ENCODE measurements at places on chromosomes 2 and 18.

DNA sequence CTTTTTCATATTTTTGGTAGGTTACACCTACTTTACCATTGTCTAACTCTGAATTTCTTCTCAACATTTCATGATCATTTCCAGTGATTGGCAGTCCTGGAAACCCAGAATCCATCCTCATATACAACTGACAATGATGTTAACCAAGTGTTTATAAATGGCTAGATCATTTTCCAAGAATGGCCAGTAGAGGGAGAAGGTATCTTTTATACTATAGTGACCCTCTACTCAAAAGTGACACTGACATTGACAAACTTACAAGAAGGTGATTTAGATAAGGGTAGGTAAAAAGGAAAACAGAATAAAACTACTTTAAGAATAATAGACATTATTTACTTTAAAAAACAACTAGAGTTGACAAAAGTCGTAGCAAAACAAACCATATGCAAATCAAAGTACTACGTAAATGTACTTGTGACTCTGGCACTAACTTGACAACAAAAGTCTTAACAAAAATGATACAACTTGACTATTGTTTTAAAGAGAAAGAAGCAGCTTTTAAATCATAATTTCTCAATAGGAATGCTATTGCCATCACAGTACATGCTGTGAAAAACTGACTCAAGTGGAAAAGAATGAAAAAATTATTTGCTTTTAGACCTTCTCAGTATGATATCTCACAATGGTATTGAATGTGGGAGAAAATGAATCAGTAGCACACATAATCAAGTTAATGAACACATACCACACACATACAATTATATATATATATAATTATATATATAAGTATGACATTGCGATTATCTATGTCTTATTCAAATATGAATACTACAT lies 76.6 kb upstream of the GRB14 start:
- no peak for DNase-seq

DNA sequence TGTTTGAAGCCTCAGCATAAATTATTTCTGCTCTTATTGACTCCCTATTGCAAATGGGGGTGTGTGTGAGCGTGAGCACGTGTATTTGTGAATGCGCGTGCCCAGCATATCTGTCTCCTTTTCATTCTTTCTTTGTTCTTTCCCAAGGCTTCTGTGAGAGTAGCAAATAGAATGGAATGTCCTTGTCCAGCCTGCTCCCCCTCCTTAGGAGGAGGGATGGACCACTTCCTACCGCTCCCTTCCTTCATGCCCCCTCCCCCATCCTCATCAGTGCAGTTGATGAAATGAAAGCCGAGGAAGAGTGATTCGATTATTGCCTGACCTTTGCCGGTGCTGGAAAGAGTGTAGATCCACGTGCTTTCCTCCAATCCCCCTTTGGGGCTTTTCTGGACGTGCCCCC lies 102.0 kb downstream of the CPO start:
- DNase-seq = no peak

DNA sequence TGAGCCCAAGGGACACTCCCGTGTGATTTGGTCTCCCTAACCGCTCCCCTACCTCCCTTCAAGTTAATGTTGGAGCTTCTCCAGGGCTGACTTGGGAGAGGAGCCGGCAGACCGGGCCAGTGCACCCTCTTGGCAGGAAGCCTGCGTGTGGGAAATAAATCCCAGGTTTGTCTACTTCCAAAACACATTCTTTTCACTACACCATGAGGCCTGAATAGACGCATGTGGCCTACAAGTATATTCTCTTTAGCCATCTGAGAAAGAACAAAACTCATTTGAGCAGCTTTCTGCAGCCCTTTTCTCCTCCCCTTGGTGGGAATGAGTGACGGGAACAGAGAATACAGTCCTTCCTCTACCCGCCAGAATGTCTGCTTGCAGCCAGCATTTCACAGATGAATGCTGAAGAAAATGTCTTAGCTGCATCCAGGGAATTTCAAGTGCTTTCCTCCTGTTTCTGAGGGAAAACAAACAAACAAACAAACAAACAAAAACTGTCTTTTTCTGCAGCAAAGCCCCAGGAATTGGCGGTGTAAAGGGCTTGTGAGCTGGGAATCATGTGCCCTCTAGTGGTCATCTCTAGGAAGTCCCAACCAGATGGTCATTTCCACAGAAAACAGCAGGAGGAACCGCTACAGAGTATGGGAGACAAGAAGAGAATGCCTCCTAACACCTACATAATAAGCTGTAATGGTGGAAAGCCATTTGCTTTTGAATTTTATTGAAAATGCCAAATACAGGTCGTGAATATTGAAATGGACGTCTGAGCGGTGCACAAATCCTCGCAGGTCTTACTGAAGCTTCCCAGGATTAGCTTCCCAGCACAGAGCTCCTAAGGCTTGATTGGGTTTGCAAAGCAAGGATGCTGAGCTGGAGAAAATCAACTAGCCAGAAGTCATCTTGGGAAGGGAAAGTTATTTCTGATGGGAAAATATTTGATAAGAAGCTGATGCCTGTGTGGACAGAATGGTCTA lies 41.2 kb upstream of the DAPL1 start:
- DNase-seq = no peak

GRCh38 chr2:58699411-58699810 lies 458.3 kb upstream of the FANCL start:
- no peak for DNase-seq

DNA sequence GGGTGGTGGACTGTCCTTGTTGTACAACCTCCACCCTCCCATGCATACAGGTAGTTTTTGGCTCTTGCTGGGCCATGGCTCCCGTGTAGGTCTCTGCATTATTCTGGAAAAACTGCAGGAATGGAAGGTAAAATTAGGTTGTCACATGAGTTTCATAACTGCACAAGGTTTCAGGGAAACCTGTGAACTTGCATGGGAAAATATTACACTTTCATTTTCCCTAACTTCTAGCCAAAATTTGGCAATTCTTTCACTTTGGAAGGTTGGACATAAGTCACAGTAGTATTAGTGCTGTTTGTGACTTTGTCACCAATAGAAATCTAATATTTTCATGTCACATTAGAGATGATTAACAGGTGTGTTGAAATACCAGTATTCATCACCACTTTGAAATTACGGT lies 118.1 kb upstream of the MGAT5 start:
- DNase-seq = no peak

- DNase-seq = no peak
Measured at GRCh38 chr2:77296791-77297190, 225.4 kb downstream of the LRRTM4 start.

GRCh38 chr2:184598316-184599053 lies at the start of gene ZNF804A:
Gene ZNF804A (plus strand): TSS chr2:184598529. CDS start chr2:184598960, 431 bp downstream.
- DNase-seq = no peak

DNA sequence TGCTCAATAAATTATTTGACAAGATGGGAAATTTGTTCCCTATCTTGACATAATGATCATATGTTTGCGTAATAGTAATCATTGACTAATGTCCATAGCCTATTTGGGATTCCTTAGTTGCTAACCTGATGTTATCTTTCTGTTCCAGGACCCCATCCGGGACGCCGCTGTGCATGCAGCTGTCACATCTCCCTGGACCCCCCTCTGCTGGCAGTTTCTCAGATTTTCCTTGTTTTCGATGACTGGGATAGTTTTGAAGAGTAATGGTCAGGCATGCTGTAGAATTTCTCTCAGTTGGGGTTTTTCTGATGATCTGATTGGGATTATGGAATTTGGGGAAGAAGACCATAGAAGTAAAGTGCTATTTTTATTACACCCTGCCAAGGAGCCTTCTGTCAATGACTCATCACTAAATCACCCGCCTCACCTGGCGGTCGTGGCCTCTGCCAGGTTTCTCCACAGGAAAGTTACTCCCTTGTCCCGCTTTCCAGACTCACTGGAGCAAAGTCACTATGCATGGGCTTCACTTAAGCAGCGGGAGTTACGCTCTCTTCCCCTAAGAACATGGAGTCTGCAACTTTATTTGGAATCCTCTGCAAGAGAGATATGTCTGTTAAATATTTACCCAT lies 19.9 kb upstream of the TMEM18 start:
- no peak for DNase-seq

GRCh38 chr2:80338794-80339193 lies 34.2 kb upstream of the LRRTM1 start:
- no peak for DNase-seq

DNA sequence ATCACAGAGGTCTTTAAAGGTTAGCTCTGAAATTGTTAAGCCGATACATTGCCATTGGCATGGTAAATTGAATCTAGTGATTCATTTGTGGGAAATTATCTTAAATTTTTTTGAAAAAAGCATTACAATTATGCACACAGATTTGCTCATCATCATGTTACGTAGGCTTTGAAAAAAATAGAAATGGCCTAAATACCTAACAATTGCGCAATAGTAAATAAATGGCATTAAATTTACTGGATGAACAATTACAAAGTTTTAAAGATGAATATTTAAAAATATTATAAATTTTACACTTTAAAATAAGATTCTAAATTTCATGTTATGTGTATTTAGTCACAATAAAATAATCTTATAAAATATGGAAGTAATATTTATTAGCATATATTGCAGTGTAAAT lies 171.3 kb downstream of the RPRM start:
- DNase-seq = no peak

GRCh38 chr2:141311430-141311829 lies 819.4 kb downstream of the LRP1B start:
- DNase-seq = no peak

DNA sequence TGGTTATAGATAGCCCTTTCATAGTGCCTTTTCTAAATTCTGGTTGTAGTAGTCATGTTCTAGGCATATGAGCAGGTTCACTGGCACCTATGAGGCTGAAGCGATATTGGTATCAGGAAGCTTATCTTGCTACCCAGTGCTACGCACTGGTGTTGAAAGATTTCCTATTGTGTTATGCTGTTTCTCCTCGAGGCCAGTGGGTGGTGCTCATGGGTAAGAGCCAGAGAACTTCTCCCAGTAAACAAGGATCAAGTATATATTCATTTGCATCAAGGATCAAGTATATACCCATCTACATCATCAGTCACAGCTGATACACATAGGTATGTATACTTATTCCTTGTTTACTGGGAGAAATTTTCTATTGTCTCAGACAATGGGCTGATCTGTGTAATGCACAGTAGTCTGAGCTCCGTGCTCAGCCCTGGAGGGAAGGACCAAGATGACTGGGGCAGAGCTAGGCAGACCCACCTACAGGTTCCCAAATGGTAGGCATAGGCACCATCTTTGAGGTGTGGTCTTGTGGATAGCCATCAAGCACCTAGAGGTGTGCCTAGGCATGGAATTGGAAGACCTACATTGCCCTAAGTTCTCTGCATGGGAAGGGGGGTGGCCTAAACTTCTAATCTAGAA lies 101.2 kb upstream of the GALNT13 start:
- DNase-seq = no peak

DNA sequence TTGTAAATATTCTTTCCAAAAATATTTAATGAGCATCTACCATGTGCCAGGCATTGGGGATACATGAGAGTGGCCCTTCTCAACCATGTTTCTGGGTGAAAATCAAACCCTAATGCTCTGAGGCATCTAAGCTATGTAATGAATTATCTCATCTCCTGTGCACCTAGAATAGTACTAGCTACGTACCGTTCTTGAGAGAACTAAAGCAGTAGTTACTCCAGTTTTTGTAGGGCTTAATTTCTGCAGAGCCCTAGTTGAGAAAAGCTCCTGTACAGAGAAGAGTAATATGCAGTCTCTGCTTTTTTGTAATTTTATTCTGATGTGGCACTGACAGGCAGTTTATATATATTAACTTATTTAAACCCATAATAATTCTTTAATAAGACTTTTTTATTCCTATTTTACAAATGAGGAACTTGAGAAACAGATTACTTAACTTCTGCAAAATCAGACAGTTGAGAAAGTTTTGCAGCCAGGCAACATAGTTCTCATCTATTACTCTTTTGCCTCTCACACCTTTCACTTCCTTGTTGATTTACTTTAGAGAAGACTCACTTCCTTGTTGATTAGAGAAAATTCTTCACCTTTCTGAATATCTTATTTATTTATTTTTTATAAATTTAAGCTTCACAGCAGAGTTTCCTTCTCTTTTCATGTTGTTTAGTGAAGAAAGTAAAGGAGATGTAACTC lies 3.1 kb downstream of the SPOPL start:
- no peak for DNase-seq

- DNase-seq = no peak
Measured at GRCh38 chr18:55226044-55226443, 266.8 kb upstream of the CCDC68 start.

DNA sequence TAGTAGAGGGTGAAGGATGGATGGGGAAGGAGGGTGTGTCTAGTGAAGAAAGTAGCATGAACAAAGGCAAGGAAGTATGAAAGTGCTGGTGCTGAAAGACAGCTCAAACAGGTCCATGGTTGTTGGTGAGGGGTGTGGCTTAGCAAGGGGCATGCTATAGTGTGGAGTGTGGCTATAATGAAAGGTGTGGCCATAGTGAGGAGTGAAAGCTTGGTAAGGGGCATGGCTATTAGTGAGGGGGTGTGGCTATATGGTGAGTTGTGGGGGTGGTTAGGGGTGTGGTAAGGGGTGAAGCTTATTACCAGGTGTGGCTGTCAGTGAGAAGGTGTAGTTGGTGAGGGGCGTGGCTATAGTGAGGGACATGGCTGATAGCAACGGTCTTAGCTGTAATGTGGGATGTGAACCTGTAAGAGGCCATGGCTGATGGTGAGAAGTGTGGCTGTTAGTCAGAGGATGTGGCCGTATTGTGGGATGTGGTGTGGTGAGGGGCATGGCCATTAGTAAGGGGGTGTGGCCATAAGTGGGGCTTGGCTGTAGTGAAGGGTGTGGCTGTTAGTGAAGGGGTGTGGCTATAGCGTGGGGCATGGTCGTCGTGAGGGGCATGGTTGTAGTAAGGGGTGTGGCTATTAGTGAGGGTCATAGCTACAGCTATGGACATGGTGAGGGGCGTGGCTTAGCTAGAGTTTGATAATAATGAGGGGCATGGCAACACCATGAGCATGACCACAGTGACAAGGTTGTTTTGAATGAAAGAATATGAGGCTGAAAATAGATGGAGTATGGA lies 549.6 kb downstream of the FBXO15 start:
- no peak for DNase-seq

DNA sequence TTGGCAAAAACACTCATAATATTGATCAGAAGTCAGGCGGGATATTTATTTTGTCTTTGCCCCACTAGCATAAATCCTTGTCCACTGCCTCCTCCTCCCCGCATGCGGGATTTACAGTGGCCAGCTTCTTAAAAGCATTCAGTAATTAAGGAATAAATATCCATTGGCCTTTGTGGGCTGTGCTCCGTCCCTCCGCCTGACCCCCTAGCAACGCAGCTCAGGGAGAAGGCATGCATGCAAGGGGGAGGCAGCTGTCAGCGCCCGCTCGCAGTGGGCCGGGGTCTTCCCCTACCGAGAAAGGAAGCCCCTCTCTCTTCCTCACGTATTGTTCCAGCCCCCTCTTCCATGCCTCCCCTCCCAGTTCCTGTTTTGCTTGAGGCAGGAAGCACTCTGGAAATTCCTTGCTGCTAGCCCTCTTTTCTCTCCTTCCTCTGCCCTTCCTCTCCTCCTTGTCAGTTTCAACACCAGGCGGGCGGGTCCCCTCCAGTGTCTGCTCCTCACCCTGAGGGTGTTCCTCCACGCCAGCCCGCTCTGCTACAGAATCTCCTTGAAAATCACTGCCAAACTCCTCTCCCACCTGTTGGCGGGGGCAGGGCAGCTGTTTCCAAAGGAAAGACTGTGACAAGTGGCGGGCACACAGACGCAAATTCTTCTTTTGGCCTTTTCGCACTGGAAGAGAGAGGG lies 60.1 kb downstream of the GBX2 start:
- DNase-seq = no peak

GRCh38 chr18:59387687-59388565 lies 28.9 kb upstream of the LMAN1 start:
- DNase-seq = no peak

Data from stimulated activated CD4-positive, alpha-beta T cell treated with anti-CD3 and anti-CD28 coated beads, Interleukin-15, amount 100 ng/mL, for 1 hour (primary cell).